Stomach (tissue), 19 donors: ENCODE measurements at places on chromosomes 2 and 18.

- no peaks in the 10 kb centered on the region for H3K27me3 ChIP-seq
- H3K4me1 ChIP-seq = peaks cover 75% of the 10 kb centered on the region
- no peaks in the 10 kb centered on the region for H3K36me3 ChIP-seq
- H3K4me3 ChIP-seq = no peak overlapping the region
Measured at GRCh38 chr2:105795575-105795934, 50.8 kb downstream of the NCK2 start.

- H3K4me3 ChIP-seq = no peak overlapping the region
- no peak for DNase-seq
- no peaks in the 10 kb centered on the region for H3K4me1 ChIP-seq
- H3K27me3 ChIP-seq = no peaks in the 10 kb centered on the region
- peaks cover 28% of the 10 kb centered on the region for H3K36me3 ChIP-seq
Measured at GRCh38 chr2:241129086-241129871, 20.0 kb downstream of the PASK start.

GRCh38 chr18:55318951-55319441 is 269.0 kb downstream of the TCF4 start:
- no peak overlapping the region for H3K27ac ChIP-seq
- peak; percentile 43 for DNase-seq
- H3K36me3 ChIP-seq = no peaks in the 10 kb centered on the region
- H3K4me1 ChIP-seq = peaks cover 7% of the 10 kb centered on the region
- H3K27me3 ChIP-seq = no peaks in the 10 kb centered on the region

DNA sequence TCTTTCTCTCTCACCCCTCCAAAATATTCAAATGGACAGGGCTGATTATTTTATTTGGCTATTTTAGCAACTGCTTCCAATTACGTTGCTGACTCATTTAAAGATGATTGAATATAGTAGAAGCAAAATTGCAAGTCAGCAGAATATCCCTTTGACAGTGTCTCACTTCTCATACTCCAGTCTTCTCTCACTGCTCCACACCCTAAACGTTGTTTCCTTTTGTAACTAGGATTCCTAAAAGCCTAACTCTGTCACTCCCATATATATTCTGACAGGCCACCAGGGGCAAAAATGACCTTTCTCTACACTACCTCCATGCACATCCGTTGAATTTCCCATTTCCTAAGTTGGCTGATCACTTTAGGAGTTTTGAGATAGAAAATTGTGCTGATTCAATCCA is 351.1 kb downstream of the RND3 start:
- H3K4me3 ChIP-seq = no peak overlapping the region
- H3K27me3 ChIP-seq = no peaks in the 10 kb centered on the region
- no peaks in the 10 kb centered on the region for H3K36me3 ChIP-seq
- no peak overlapping the region for H3K27ac ChIP-seq

GRCh38 chr2:18299423-18300212 is 260.8 kb downstream of the RDH14 start:
- H3K4me1 ChIP-seq = no peaks in the 10 kb centered on the region
- H3K36me3 ChIP-seq = no peaks in the 10 kb centered on the region
- no peak overlapping the region for H3K4me3 ChIP-seq
- no peaks in the 10 kb centered on the region for H3K27me3 ChIP-seq
- peak; percentile 10 for DNase-seq

- no peaks in the 10 kb centered on the region for H3K36me3 ChIP-seq
- no peak for DNase-seq
- no peak overlapping the region for H3K4me3 ChIP-seq
- H3K4me1 ChIP-seq = no peaks in the 10 kb centered on the region
Measured at GRCh38 chr2:134346141-134346540, 92.3 kb downstream of the MGAT5 start.

- H3K27me3 ChIP-seq = no peaks in the 10 kb centered on the region
- peaks cover 28% of the 10 kb centered on the region for H3K4me1 ChIP-seq
- no peak overlapping the region for H3K4me3 ChIP-seq
- no peak for DNase-seq
Measured at GRCh38 chr18:21826196-21826595, 85.6 kb downstream of the MIB1 start.

DNA sequence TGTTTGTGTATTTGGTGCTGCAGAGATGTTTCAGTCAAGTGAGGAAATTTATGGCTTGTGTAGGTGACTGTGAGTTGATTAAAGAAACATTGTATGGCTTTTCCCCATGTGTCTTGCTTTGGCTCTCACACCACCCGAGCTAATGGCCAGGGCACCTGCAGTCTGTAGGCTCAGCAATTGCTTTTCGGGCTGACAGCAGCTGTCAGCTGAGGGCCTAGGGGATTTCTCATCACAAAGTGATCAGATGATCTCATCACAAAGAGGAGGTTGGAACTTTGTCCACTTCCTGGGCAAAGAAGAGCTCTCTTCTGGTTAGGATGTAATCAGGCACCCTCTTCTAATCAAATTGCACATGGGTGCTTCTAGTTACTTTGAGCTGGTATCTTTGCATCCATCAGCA is 632.2 kb downstream of the SLC4A3 start:
- H3K27ac ChIP-seq = no peak overlapping the region
- no peaks in the 10 kb centered on the region for H3K36me3 ChIP-seq
- H3K27me3 ChIP-seq = no peaks in the 10 kb centered on the region
- H3K4me3 ChIP-seq = no peak overlapping the region
- no peak for DNase-seq
- H3K4me1 ChIP-seq = no peaks in the 10 kb centered on the region

- no peak overlapping the region for H3K4me3 ChIP-seq
- H3K27me3 ChIP-seq = no peaks in the 10 kb centered on the region
- H3K27ac ChIP-seq = no peak overlapping the region
Measured at GRCh38 chr2:7588295-7588694, 671.1 kb downstream of the RNF144A start.

GRCh38 chr2:178491612-178492011 is 11.4 kb downstream of the PLEKHA3 start:
- DNase-seq = no peak
- H3K27ac ChIP-seq = no peak overlapping the region
- H3K4me1 ChIP-seq = no peaks in the 10 kb centered on the region
- H3K36me3 ChIP-seq = peaks cover 83% of the 10 kb centered on the region

- H3K27me3 ChIP-seq = no peaks in the 10 kb centered on the region
- no peak for DNase-seq
- peaks cover 13% of the 10 kb centered on the region for H3K4me1 ChIP-seq
- no peak overlapping the region for H3K4me3 ChIP-seq
- H3K36me3 ChIP-seq = peaks cover 29% of the 10 kb centered on the region
Measured at GRCh38 chr2:120977582-120978358, 242.1 kb downstream of the GLI2 start.

- peak; percentile 62 for DNase-seq
- H3K27ac ChIP-seq = no peak overlapping the region
- peak overlapping the region; percentile 16 for H3K4me3 ChIP-seq
- no peaks in the 10 kb centered on the region for H3K36me3 ChIP-seq
- H3K27me3 ChIP-seq = peaks cover 68% of the 10 kb centered on the region
Measured at GRCh38 chr2:240455647-240456446, 20.4 kb downstream of the GPC1 start.
